Activated naive CD4-positive, alpha-beta T cell treated with anti-CD3 and anti-CD28 coated beads for 36 hours (primary cell): ENCODE measurements at places on chromosomes 2 and 18.

GRCh38 chr18:69484699-69485396, 84.2 kb downstream of the DOK6 start:
- no peak for DNase-seq

DNA sequence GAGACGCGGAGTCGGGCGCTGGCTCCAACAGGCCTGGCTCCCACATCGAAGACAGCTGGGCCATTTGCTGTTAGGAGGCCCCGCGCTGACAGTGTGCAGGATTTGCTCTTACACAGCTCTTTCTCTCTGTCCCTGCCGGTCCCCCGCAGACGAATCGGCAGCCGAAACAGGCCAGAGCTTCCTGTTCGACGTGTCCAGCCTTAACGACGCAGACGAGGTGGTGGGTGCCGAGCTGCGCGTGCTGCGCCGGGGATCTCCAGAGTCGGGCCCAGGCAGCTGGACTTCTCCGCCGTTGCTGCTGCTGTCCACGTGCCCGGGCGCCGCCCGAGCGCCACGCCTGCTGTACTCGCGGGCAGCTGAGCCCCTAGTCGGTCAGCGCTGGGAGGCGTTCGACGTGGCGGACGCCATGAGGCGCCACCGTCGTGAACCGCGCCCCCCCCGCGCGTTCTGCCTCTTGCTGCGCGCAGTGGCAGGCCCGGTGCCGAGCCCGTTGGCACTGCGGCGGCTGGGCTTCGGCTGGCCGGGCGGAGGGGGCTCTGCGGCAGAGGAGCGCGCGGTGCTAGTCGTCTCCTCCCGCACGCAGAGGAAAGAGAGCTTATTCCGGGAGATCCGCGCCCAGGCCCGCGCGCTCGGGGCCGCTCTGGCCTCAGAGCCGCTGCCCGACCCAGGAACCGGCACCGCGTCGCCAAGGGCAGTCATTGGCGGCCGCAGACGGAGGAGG, 3.5 kb downstream of the GDF7 start:
- DNase-seq = no peak

- no peak for DNase-seq
These were observed 195.0 kb downstream of the CYP26B1 start for GRCh38 chr2:71952572-71953188.

- DNase-seq = no peak
These were observed 60.0 kb downstream of the NXPH2 start for GRCh38 chr2:138720035-138720838.

DNA sequence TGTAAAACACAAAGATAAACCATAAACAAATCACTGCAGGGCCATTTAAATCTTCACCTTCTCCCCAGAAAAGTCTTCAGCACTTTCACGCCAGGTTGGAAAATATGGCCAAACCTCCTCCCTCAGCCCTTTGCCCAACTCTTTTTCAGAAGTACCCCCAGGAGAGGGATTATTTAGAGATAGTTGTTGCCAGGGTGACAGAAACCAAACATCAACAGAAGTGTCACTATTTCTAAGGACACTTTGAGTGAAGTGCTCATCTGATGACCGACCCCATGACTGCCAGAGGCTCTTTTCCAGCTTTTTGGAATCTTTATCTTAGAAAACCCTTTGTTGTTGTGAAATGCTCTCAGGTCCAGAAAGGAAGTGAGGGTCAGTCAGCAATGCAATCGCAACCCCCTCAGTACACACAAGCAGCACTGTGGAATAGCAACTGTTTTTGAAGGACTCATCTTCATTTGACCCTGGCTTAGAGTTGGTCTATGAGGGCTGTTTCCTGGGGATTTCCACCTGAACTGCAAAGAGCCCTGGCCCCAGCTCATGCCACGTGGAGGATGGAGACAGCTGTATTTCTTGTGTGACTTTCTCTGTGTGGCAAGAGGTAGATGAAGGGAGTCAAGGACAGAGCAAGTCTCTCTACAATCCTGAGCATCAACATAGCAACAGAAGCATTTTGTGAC, 114.0 kb upstream of the STON1 start:
- peak; percentile 50 for DNase-seq

DNA sequence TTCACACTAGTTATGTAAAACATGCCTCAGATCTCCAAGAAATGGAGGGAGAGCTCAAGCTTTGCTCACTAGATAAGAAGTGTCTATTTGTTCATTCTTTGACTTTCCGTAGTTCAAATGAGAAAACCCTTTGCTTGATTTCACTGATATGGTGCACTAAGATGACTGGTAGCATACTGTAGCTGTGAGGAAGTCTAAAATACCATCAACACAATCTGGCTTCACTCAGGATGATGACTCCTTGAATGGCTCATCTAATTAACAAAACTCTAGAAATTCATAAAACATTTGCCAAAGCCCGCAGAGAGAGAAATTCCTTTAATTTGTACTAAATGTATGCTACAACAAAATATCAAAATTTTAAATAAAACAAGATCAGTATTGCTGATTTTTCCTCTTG, 152.8 kb upstream of the STK17B start:
- DNase-seq = no peak

GRCh38 chr2:30615926-30616325, 168.9 kb downstream of the LCLAT1 start:
- no peak for DNase-seq

GRCh38 chr2:20796374-20796791, 26.5 kb downstream of the LDAH start:
- DNase-seq = no peak

DNA sequence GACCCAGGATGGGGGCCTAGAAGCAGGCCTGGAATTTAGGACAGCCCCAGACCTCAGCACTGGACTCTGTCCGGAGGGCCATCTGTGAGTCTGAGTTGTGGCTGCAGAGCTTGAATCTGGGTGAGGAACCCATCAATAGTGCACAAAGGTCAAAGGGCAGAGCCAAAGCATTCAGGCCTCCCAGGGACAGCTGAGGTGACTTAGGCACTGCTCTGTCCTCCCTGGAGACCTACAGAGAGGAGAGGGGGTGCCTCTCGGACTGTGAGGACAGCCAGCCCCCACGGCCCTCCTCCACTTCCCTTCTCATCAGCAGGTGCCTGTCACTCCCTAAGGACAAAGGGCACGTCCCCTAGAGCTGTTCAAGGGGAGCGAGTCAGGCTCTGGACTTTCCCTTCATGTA, 25.1 kb upstream of the PRLH start:
- DNase-seq = no peak

DNA sequence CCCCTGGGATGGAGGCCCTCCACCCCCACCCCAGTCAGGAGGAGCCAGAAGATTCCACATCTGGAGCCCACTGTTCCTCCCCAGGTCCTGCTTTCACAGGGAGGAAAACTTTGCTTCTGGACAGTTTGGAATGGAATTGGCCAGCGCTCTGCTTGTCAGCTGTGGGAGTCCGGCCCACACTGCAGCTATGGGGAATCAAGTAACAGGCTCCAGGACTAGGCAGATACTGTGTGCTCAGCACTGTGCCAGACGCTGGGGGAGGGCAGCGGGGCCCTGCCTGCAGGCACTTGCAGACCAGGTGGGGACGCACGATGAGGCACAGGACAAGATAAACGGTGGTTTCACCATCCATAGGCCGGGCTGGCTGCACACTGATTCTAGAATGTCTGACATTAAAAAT, 114.0 kb downstream of the STPG4 start:
- DNase-seq = no peak

- no peak for DNase-seq
These were observed 56.9 kb downstream of the DPYSL5 start for GRCh38 chr2:26904839-26905238.

DNA sequence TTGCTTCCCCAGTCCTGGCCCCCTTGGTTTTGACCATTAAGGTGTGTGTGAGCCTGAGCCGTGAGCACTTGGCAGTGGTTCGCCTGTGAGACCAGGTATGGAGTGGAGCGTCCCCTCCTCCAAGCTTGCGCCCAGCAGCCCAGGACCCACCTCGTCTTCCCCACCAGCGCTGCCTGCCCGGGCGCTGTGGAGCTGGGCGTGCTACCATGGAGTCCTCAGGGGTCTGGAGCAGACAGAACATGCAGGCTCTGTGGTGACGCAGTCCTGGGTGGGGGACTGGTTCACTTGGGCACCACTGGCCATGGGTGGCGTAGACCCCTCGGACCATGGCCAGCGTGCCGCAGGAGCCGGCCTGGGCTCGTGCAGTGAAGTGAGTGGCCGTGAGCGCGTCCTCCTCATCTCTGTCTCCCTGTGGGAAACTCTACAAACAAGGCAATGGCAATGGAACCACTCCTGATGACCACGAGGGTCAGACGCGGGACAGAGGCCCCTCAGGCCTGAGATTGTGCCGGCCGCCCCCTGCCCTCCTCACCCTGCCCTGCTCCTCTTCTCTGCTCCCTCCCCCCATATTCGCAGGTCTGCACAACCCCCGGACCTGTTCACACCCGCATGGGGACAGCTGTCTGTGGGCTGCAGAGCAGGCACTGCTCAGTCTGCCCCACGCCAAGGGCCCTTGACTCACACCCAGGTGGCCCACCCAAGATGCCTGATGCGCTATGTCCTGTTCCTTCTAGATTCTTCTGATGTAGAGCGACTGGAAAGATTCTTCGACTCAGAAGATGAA, 15.0 kb downstream of the DTYMK start:
- DNase-seq = no peak

- no peak for DNase-seq
These were observed 162.1 kb upstream of the UNC80 start for GRCh38 chr2:209609531-209609930.

DNA sequence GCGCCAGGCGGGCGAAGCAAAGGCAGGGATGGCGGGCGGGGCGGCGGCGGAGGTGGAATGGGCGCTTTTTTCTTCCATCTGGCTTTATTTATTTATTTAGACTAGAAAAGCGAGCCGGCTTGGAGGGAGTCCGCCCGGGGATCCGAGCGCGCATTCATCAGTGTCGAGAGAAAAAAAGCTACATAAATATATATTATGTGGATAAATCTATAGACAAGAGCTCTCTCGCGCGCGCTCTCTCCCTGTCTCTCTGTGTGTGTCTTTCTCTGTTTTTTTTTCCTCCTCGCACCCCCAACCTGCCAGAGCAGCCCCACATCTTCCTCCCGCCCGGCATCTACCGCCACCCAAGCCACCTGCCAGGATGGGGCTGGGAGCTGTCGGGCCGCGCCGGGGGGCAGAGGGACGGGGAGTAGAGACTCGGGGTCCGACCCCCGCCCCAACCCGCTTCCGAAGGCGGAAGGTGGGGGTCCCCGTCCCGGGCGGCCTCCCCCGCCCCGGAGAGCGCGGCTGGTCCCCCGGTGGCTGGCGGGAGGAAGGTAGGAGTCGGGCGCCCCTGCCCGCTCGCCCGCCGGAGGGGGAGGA, 972 bp upstream of the CELF4 start:
- no peak for DNase-seq

- DNase-seq = no peak
These were observed 233.5 kb downstream of the TGIF1 start for GRCh38 chr18:3683483-3683882.

- no peak for DNase-seq
These were observed 339 bp downstream of the ACAA2 start for GRCh38 chr18:49813069-49813318.

DNA sequence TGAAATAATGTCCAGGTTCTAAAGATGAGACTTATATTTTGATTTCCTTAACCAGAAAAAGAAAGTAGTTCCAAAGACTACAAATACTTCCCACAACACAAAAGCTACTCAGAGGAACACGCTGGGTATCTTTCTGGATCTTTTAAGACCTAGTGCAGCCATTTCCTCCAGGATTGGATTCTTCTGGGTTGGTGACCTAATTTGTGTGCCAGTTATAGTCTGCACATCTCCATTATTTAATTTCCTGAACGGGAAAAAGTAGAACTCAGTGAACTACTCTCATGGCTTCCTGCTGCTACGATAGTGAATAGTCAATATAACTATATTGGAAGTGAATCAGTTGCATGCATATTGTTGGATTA, 1.5 kb downstream of the TMEM87B start:
- no peak for DNase-seq

GRCh38 chr2:62014102-62014501, 108.6 kb downstream of the COMMD1 start:
- DNase-seq = no peak
